ENCODE measurements at places on chromosomes 6 and 20.

DNA sequence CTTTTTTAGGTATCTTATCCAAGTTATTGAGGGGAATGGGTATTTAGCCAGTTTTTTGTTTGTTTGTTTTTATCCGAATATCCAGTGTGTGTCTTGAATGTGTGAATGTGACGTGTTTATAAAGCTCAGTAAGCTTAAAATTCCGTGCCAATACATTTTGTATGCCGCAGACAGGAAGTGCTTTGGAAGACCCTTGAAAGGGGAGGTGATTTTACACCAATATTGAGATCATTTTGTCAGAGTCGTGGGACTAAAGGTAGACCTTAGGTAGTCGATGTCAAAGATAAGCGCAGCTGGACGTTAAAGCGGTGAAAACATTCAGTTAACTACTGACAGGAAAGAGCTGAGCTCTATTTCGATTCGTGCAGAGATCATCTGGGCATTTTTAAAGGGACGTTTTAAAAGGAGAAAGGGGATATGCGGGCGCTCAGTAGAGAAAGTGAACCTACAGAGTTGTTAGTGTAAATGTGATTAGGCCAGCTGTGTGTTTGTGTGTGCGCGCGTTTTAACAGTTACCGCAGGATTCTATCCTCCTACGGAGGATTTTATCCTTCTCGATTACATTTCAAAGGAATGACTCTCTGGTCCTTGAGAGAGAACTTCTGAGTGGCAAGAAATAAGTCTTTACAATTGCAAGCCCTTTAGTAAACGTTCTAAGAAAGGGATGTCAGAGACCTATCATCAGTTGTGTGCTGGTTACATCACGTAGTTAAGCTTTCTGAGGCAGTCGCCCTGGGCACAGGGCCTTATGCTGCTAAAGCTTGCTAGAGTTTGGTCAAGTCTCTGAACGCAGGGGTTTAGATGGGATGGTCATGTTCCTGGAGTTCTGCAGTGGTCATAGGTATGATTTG lies 625 bp upstream of the ECHDC1 start:
- H3K4me1 ChIP-seq: no peaks in the 10 kb centered on the region
- H3K27ac ChIP-seq: peak overlapping the region; percentile 78
- H3K4me3 ChIP-seq: peak overlapping the region; percentile 73
- no peaks in the 10 kb centered on the region for H3K36me3 ChIP-seq
- no peaks in the 10 kb centered on the region for H3K27me3 ChIP-seq
- no peak for DNase-seq

GRCh38 chr6:147817042-147817689 lies 308.7 kb downstream of the SAMD5 start:
- H3K27me3 ChIP-seq: no peaks in the 10 kb centered on the region
- H3K27ac ChIP-seq: no peak overlapping the region
- no peaks in the 10 kb centered on the region for H3K36me3 ChIP-seq
- no peaks in the 10 kb centered on the region for H3K4me1 ChIP-seq
- no peak overlapping the region for H3K4me3 ChIP-seq

GRCh38 chr6:106514583-106514885 lies 114.8 kb downstream of the RTN4IP1 start:
- no peaks in the 10 kb centered on the region for H3K36me3 ChIP-seq
- no peaks in the 10 kb centered on the region for H3K4me1 ChIP-seq
- H3K27me3 ChIP-seq: peaks cover 24% of the 10 kb centered on the region
- no peak overlapping the region for H3K4me3 ChIP-seq
- DNase-seq: no peak
- H3K27ac ChIP-seq: no peak overlapping the region

GRCh38 chr6:144401736-144402733 lies 116.9 kb downstream of the UTRN start:
- H3K36me3 ChIP-seq: no peaks in the 10 kb centered on the region
- H3K4me1 ChIP-seq: no peaks in the 10 kb centered on the region
- H3K4me3 ChIP-seq: no peak overlapping the region
- H3K27ac ChIP-seq: no peak overlapping the region
- H3K27me3 ChIP-seq: no peaks in the 10 kb centered on the region

Data from H1 (cell line).